ENCODE measurements at places on chromosomes 3 and 15. TPM values are rescaled to one million over a fixed set of nuclear protein-coding genes. Genes with fewer than 3 reads are reported as not detected.

The MRPS11 gene
- total RNA-seq: 23.4 TPM

The GP5 gene
- not detected for total RNA-seq

DNA sequence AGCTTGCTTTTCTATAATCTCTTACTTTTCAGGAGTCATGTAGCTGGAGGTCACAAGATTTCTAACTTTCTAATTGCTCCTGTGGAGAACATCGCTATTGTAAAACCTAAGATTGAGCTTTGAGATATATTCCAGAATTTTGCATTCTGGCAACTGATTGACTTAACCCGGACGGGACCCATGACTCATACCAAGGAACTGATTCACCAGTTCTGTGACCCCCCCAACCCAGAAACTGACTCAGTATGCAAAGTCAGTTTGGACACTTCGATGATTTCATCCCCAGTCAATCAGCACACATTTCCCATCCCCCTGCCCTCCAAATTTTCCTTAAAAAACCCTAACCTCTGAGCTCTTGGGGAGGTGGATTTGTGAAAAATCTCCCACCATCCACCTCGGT lies 396.5 kb upstream of the GBE1 start:
- no peak for DNase-seq

DNA sequence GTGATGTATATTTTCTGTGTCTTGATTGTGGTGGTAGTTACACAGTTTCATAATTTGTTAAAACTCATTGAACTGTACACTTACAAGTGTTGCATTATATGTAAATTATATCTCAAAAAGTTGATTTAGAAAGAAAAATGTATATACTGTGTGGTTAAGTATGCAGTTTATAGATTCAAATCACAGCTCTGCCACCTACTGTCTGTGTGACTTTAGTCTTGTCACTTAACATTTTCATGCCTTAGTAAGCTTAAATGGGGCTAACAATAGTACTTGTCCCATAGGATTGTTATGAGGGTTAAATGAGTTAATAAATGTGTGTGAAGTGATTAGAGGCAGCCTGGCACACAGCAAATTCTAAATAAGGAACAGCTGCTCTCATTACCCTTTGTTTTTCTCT lies 120.9 kb upstream of the P2RY1 start:
- no peak for DNase-seq

- DNase-seq: no peak
Measured at GRCh38 chr15:77406846-77407245, 13.1 kb downstream of the PEAK1 start.

- DNase-seq: peak; percentile 78
Measured at GRCh38 chr3:38124324-38125122, 12.4 kb downstream of the ACAA1 start.

- no peak for DNase-seq
Measured at GRCh38 chr15:78767331-78767951, 43.8 kb downstream of the ADAMTS7 start.

DNA sequence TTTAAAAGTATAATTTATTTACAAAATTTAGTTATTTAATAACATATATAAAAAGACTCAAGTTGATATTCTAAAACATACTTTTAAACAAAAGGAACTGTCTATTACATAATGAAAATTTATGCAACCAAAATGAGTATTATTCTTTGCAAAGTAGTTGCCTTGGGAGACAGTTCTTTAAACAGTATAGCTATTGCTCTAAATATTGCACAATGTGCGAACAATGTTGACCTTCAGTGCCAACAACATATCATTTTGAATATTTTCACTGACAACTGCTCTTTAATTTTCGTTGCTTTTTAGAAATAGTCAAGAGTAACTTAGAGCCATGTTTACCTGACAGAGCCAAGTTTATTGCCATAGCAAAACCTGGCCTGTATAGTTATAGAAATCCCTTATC lies 124.9 kb downstream of the ZBTB20 start:
- no peak for DNase-seq

Measured in breast epithelium (tissue), 4 donors.